ENCODE measurements at places on chromosomes 1 and 21.

GRCh38 chr21:40846587-40847411 lies at the start of gene DSCAM:
DSCAM (minus strand) TSS chr21:40847158; CDS start chr21:40846661, 497 bp downstream.
- DNase-seq, result no peak

- no peak for DNase-seq
Measured at GRCh38 chr1:216778737-216779136, 55.5 kb upstream of the ESRRG start.

GRCh38 chr1:53393325-53393792 lies 65.5 kb upstream of the LRP8 start:
- DNase-seq, result peak; percentile 83

- DNase-seq, result no peak
Measured at GRCh38 chr1:194296201-194296600, 1109.8 kb upstream of the B3GALT2 start.

DNA sequence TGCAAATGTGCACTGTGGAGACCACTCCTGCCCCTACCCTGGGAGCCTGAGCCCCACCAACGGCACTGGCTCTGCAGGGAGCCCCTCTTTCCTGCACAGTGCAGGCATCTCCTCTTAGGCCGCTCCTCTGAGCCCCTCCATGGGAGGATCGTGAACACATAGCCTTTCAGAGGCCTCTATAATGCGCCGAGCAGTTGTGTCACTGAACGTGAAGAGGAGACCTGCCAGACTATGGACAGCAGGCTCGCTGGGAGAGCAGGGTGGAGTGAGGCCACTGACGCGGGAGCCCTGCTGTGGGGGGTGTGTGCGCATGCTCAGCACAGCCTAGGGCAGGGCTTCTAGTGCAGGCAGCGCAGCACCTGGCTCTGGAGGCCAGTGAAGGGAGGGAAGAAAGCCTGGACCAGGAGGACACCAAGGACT lies 151.3 kb upstream of the COL6A1 start:
- DNase-seq, result no peak

DNA sequence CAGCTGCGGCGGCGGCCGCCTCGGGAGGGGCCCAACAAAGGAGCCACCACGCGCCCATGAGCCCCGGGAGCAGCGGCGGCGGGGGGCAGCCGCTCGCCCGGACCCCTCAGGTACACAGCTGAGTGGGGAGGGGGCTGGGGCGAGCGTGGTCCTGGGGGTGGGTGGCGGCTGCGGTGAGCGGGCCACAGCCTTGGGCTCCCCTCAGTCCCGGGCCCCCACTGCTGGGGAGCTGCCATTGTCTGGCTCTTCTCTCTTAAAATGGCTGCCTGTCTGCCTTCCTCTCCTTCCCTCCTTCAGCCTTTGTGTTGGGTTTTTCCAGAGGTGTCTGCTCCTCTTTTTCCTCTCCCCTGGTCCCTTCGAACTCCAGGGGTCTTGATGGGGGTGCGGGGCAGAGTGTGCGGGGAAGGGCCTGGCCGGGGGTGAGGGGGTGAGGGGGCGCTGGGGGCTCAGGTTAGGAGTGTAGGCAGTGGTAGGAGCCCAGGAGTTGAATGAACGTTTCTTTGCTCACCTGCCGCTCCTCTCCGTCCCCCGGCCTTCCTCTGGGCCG lies 1.7 kb downstream of the ARID1A start:
- no peak for DNase-seq

GRCh38 chr1:89822109-89822962 lies 1.5 kb downstream of the LRRC8D start:
- DNase-seq, result no peak

DNA sequence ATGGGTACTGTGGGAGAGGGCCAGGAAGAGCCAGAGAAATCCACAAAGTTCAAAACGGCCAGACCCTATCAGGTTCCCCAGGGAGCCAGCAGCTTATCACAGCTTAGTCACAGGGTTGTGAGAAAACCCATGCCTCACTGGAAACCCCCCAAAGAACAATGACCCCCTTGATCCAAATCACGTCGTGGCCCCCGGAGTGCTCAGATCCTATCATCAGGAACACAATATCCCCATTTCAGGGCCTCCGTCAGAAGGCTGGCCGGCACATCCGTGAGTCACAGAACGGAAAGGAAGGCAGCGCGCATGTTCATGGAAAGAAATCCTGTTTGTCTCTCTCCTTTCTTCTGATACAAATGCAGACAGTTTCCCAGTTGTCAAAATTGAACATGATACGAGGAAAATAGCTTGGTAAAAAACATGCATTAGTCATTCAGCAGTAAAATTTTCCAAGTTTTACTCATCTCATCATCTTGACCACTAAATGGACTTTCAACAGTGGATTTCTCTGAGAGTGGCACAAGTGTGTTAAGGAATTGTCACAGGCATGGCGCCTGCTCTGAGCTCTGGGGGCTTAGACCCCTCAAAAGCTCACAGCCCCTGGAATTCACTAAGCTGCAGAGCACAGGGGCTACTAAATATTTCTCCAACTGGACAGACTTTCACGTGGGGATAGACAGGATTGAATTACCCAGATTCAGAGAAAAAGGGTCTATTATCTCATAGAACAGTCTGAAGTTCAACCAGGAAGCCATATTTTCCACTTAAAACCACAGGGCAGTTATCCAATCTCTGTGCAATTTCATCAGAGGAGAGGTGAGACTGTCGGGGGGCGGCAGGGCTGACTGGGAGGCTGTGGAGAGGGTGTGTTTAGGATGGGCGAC lies 124.8 kb downstream of the RIPK4 start:
- DNase-seq, result peak; percentile 12

GRCh38 chr1:52632732-52633290 lies at the start of gene SHISAL2A:
SHISAL2A (plus strand) TSS chr1:52633168; CDS start chr1:52633494, 326 bp downstream.
- DNase-seq, result peak; percentile 15

GRCh38 chr1:7705908-7706216 lies 65.2 kb upstream of the VAMP3 start:
- no peak for DNase-seq

- DNase-seq, result no peak
Measured at GRCh38 chr1:16235944-16236510, 956 bp downstream of the CPLANE2 start.

DNA sequence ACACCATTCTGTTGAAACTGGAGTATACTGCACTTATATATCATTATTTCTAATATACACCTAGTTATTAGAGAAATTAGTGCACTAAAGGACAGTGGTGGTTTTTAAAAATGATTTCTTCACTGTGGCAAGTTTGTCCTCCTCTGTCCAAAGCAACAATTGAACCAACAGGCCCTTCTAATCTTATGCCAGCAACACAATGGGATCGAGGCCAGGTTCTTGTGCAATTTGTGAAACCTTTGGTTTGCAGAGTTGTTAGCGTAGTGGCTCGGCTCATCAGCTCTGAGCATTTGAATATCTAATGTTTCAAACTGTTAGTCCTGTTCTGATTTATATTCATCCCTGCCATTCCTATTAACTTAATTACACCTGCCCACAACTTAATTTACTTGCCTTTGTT lies 9.9 kb upstream of the LRRC39 start:
- no peak for DNase-seq

DNA sequence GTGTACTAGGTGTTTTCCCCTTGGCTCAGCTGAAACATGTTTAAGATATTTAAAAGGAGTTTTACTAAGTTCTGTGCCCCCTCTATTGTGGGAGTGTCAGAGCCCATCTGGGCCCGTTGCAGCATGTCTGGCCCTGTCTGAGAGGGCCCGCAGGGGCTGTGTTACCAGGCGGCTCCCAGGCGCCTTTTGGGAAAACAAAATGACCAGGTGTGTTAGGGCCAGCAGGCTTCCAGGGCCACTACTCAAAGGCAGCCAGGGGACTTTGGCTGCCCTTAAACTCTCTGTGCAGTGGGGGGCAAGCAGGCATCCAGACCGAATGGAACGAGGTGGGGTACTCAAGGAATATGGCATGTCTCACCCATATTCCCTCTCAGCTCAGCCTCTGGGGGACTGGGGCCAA lies 111.7 kb downstream of the KCNN3 start:
- no peak for DNase-seq

DNA sequence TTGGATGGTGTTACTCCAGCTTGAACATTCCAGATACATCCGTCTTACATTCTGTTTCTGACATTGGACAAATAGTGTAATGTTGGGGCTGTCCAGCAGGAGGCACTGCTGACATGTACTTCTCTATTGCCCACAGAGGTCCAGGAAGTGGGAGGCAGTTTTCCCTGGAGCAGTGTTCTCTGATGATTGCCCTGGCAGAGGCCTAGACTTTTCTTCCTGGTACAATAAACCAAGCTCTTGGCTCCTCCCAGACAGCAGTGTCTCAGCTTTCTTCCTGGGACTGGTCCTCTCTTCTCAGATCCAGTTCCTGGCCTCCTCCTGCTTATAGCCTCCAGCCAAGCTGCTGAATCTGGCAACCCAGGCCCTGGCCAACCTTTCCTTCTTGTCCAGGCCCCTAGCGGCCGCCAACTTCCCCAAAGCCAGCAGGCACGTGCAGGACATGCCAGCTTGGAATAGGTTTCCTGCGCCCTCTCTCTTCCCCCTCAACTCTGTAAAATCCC lies 14.9 kb upstream of the IFNLR1 start:
- DNase-seq, result peak; percentile 79

GRCh38 chr1:154406886-154407197 lies 1.7 kb downstream of the IL6R start:
- DNase-seq, result no peak

DNA sequence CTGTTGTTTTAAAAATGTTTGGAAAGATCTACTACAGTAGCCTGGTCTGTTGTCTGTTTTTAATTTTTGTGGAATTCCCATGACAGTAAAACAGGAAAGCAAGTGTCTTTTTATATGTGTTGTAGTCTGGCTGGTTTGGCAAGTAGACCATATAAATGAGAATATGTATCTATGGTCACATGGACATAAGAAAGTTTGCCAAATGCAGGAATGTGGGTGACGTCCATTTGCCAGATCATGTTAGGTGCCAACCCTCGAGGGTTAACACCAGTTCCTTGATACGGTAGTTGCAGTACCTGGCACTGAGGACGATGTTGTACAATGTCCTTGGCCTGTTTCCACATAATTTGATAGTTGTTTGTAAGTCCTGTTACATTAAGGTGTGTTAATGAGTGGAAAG lies 6.2 kb downstream of the DAP3 start:
- DNase-seq, result no peak

GRCh38 chr1:1303736-1304135 lies 4.0 kb downstream of the ACAP3 start:
- DNase-seq, result no peak

GRCh38 chr1:218459450-218459849 lies 114.3 kb downstream of the TGFB2 start:
- DNase-seq, result no peak

DNA sequence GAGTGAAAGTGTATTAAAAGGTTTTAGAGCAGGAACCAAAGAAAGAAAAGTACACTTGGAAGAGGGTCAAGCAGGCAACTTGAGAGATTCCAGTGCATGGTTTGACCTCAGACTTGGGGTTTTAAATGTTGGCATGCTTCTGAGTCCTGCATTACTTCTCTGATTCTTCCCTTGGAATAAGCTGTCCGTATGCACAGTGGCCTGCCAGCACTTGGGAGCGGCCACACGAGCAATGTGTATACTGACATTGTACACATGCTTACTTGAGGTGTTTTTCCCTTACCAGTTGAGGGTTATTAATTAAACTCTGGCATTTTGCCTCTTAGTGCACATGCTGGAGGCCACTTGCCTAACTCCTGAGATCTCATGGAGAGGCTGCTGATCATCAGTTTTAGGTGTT lies 786.6 kb upstream of the RGS18 start:
- no peak for DNase-seq

DNA sequence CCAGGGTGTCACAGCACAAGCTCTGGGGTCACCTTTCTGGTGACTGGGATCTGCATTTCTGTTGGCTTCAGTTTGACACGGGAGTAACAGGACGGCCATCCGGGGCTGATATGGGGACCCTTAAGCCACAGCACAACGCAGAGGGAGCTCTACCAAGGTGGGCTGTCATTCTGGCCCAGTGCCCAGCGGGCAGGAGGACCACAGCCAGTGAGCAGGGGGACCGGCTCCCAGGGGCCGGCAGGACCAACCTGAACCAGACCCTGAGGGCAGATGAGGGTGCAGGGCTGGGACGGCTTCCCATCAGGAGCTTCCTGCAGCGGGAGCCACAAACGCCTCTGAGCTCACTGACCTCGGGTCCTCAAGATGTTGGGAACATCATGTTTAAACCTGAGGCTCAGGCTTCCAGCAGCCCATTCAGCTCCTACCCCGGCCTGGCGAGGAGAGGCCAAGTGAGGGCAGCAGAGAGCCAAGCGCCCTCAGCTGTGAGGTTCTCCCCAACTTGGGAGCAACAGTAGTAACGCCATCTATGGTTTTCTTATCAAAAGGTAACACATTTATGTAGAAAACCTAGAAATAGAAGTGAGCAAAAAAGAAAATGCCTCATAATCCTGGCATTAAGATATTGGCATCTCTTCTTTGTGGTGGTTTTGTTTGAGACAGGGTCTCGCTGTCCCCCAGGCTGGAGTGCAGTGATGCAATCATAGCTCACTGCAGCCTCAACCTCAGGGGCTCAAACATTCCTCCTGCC lies 26.8 kb downstream of the TMEM201 start:
- DNase-seq, result peak; percentile 69

DNA sequence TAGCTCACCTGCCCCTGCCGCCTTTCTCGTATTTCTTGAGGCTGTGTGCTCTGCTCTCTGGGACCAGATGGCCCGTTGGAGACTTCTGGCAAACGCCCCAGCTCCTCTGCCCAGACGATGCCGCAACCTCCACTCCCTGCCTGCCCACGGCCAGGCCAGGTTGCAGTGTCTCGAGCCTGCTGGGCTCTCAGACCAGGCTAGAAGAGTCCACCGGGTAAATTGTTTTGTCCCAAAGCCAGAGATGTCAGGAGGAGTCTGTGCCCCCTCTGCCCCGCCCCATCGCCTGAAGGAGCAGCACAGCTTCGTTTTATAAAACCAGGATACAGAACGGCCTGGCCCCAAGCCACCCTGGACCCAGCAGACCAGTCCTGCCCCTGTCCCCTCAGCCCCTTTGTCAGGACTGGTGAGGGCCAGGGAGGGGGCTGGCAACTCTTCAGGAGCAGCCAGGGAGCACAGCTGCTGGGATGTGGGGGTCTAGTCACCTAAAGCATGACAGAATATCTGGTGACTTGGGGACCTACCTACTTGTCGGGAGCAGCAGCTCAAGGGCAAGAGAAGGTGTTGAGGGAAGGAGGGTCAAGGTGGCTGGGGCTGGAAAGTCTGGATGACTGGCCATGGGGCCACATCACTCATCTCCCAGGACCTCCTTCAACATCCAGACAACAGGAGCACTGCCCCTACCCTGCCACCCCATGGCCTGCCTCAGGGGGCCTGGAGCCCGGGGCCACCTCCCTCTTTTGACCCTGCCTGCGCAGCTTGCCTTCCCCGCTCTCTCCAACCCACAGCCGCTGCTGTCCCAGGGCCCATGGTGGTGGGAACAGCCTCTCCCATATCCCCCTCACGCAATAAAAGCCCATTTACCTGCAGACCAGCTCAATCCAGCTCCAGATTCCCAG lies 33.9 kb upstream of the LBR start:
- DNase-seq, result no peak

All from suppressor macrophage treated with lipopolysaccharide for 4 hours (primary cell).